Activated CD8-positive, alpha-beta memory T cell treated with anti-CD3 and anti-CD28 coated beads for 24 hours (primary cell): ENCODE measurements at places on chromosomes 11 and 22.

DNA sequence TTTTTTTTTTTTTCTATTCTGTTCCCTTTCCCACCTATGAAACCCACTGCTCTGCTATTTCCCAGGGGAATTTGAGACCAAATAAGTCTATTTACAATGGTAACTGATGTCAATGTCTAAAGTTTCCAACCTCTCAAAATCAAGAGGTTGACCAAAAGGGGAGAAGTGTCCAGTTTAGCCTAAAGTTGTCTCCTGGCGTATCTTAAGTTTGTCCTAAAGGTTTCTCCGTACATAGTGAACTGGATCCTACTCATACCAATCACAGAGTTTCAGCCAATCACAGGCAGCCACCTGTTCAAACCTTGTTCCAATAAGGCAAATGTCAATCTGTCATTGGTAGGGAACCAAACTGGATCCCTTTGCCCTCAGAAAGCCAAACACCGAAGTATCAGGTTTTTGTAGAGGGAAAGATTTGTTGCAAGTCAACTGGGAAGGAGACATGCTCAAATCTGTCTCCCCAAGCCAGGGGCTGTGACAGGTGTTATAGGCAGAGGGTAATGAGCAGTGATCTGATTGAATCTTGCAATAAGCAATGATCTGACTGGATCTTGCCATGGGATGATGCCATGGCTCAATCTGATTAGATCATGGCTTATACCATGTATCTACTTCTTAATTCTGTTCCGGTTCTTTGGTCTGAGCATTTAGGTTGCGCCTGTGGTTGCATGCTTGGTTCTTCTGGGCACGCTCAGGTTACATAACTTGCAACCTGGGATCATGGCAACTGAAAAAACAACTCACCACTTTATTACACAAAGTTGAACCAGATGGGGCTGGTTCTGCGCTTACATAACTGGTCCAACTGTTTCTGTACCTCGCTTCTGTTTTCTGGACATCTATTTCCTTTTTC lies 1.1 kb upstream of the VPS37C start:
- no peak for DNase-seq

DNA sequence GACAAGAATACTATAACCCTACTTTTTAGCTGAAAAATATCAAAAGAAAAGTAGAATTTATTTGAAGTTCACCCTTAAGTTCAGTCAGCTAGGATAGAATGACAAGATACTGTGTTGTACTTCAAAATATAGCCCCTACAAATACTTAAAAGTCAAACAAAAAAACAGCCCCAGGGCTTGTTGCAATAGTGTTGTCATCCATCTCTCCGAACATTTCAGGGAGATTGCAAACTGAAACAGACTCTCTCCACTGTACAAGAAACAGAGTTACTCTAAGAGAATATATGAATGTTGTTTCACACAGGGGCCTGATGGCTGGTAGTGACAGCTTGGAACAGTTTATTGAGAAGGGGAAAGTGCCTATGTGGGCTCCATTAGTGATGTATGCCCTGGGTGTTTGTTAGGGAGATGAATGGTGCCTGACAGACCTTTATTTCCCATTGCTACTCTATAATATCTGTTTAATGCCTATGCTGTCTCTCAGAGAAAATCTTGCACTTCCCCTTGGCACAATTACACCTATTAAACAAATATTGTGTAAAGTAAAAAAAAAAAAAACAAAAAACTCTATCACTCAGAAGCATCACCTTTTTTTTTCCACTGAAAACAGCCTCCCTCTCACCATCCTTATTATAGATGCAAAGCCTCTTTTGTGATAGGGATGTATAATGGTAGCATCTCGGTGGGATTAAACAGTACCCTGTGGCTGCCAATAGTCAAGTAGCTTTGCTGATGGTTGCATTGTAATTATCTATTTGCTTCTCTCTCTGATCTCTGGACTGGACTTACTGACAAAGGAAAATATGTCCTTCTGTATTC lies 506.3 kb upstream of the LUZP2 start:
- DNase-seq = no peak

- DNase-seq = no peak
These were observed 2.0 kb upstream of the OR5D14 start for GRCh38 chr11:55793321-55793720.

GRCh38 chr11:126718276-126718675 lies 282.3 kb downstream of the KIRREL3 start:
- DNase-seq = no peak

DNA sequence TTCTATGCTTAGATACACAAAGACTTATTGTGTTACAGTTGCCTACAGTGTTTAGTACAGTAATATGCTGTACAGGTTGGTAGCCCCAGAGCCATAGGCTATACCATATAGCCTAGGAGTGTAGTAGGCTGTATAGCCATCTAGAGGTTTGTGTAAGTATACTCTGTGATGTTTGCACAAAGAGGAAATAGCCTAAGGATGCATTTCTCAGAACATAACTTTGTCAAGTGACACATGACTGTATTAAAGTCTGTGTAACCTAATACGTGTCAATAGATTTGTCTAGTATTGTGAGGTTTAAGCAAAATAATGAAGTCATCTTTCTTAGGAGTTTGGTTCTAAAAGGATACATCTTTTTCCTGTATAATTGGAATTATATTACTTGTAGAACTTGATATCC lies 5.5 kb downstream of the ZC3H12C start:
- DNase-seq = no peak

DNA sequence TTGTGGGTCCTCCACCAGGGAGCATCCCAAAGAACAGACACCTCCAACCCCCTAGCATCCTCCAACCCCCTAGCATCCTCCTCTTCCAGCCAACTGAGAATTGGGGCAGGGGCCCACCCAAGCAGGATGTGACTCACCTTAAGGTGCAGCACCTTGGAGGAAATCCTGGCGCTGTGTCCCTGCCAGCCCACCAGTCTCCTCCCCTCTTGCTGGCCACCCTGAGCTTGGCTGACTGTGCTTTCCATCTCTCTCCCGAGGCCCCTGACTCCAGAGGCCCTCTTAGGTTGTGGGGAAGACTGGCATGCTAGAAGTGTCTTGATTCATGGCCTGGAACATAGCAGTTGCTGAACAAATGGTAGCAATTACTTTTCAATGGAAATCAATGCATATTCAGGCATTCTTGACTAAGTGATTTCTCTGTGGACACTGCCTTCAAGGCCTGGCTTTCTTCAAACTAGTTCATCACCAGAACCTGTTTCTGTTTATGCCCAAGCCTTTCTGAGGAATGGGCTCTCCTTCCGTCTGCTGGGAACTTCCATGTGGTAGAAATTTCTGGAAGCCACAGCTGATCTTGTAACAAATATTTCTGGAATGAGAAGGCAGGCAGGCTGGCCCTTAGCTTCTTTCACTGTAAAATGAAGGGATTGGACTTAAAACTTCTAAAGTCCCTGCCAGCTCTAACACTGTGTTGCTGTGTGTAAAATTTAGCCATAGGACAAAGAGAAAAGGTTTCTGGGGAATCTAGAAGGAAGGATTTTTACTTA lies 60.5 kb downstream of the CEP164 start:
- no peak for DNase-seq

GRCh38 chr22:40420341-40421081 lies 50.1 kb downstream of the SGSM3 start:
- no peak for DNase-seq

- DNase-seq = no peak
These were observed 300.2 kb downstream of the SHANK2 start for GRCh38 chr11:70952191-70952590.

- DNase-seq = no peak
These were observed 14.0 kb upstream of the ARSA start for GRCh38 chr22:50641696-50642607.

- no peak for DNase-seq
These were observed 110.3 kb downstream of the LRRC32 start for GRCh38 chr11:76560219-76560618.

DNA sequence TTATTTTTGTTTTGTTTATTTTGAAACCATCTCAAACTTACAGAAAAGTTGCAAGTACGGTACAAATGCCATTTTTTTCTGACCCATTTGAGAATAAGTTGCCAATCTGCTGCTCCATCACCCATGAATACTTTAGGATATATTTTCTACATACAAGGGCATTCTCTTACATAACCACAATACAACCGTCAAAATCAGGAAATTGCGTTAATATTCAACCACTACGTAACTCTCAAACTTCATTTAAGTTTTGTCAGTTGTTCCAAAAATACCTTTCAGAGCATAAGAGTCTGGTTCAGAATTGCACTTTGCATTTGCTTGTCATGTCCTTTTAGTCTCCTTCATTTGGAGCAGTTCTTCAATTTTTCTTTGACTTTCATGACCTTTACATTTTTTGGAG lies 194.3 kb upstream of the BDNF start:
- no peak for DNase-seq

DNA sequence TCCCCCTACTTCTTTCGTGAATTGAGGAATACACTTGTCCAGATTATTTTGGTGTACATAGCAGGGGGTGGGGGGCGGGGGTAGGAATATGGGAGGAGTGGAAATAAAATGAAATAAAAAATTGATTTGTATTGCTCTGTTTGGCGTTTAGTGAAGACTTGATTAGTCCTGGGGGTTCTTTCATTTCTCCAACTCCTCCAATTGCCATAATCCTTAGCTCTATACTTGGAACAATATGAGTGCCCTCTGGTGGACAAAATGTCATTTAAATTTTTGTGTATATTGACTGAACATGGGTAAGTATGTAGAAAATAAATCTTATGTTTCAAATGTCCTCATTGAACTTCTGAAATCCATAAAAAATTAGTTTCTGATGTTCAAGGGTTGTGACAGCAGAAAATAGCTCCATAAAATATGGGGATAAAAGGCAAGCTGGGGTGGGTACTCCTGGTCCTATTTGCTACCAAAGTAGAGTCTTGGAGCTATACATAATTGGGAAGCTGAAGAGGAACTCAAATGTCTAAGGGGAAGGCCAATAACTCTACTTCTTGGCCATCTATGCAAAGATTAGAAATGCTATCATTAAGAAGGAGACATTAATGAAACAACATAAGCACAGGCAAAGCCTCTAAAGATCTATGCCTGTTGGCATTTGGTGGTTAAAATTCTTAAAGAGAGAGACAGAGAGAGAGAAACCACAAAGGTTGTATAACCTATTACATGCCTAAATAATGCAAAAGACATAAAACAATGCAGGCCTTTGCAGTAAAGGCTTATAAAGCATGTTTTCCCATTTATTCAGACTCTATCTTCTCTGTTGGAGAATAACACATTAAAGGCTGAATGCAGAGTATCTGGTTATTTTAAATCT lies 421.6 kb downstream of the METTL15 start:
- DNase-seq = no peak

GRCh38 chr11:34277171-34277570 lies 80.6 kb downstream of the ABTB2 start:
- DNase-seq = no peak
